ENCODE measurements at places on chromosomes 7 and 10.

- no peak for DNase-seq
These were observed 212.0 kb downstream of the MAGI2 start for GRCh38 chr7:79241288-79242060.

DNA sequence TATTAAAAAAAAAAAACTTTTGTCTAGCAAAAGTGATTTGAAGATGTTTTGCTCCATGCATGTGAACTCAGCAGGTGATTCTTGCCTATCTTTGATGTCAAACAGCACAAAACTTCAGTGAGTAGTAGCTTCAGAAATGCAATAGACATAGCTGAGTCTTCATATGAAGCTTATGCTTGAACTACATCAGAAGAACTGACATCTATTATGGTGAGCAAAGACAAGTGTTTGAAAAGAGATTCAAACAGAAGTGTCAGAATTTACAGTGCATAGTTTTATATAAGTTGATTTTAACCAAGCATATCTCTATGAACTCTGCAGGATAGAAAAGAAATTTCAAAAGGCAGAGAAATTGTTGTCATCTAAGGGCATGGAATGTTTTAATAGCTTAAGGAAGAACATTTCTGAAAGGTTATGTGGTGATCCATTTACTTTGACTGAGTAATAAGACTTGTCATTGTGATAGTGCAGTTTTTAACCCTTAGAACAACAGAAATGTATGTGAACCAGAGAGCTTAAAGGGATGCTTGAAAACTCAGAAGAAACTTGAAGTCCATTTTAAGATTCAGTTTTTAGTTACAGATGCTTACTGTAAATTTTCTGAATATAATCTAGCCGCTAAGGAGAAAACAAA, 351.4 kb downstream of the MDFIC start:
- DNase-seq, result no peak

GRCh38 chr10:30359373-30360206, 10.5 kb upstream of the MTPAP start:
- DNase-seq, result peak; percentile 27

- no peak for DNase-seq
These were observed 3.1 kb downstream of the FZD1 start for GRCh38 chr7:91267171-91267955.

GRCh38 chr7:31101544-31101943, 49.4 kb downstream of the ADCYAP1R1 start:
- no peak for DNase-seq

DNA sequence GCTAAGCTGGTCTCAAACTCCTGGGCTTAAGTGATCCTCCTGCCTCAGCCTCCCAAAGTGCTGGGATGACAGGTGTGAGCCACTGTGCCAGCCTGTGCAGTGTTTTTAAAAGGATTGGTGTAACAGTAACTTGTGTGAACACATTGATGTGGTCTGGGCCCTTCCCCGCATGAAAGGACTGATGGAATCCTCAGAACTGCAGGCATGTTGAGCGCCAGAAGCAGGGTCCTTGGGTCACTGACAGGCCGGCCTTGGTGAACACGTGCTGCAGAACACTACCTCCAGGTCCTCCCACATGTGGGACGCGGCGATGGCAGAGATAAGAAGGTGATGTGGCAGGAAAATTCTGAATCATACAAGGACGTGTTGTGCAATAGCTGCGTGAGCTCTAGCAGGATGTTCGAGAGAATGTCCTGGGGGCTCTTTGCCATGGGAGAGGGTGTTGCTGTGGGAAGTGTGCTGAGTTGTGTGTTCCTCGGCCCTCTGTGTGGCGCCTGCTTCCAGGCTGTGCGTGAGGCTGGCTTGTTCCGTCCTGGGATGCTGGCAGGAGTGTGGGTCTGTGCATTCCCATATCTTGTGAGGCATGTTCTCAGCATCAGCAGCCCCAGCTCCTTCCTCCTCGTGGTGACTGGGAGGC, 68.2 kb downstream of the DNAJB6 start:
- no peak for DNase-seq

DNA sequence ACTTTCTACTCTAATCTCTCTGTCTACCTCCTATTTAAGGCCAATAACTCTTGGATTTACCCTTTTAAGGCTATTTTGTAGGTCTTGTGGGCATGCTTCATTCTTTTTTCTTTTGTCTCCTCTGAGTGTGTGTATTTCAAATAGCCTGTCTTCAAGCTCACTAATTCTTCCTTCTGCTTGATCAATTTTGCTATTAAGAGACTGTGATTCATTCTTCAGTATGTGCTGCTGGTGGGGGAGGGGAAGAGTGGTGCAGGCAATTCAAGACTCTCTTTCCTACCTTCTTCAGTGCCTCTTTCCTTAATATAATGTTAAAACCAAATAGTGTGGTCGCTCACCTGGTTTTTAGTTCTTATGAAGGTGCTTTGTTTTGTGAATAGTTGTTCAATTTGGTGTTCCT, 20.0 kb downstream of the ABCB1 start:
- no peak for DNase-seq

DNA sequence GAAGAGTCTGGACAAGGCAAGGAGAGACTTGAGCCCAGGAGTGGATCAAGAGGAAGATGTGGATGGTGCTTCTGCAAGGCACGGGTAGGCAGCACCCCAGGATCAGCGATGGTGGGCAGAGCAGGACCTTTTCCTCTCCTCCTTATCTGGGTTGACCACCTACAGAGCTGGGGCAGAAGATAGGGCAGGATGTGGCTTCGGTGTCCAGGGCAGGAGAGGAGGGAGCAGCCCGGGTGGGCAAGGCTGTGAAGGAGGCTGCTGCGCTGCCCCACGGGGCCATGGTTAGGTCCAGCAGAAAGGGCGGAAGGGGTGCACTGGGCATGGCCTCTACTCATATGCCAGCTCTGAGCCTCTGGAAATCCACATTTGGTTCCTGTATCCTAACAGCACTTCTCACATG, 20.0 kb upstream of the PARP12 start:
- DNase-seq, result no peak

DNA sequence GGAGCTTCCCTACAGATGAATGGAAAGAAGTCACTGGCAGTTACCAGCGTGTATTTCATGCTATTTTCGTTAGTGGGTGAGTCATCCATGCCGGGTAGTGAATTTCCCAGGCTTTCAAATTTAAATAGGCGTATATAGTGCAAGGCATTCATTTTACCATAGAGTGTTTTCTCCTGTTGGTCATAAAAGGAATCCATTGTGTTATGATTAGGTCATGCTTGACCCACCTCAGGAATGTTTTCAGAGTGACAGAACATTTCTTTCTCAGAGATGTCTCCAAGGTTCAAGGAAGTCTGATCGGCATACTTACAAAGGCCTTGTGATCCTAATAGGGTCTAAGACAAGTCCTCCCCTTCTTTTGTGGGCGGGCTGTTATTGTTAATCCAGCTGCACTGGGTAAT, 110.7 kb downstream of the AKR1D1 start:
- DNase-seq, result no peak

DNA sequence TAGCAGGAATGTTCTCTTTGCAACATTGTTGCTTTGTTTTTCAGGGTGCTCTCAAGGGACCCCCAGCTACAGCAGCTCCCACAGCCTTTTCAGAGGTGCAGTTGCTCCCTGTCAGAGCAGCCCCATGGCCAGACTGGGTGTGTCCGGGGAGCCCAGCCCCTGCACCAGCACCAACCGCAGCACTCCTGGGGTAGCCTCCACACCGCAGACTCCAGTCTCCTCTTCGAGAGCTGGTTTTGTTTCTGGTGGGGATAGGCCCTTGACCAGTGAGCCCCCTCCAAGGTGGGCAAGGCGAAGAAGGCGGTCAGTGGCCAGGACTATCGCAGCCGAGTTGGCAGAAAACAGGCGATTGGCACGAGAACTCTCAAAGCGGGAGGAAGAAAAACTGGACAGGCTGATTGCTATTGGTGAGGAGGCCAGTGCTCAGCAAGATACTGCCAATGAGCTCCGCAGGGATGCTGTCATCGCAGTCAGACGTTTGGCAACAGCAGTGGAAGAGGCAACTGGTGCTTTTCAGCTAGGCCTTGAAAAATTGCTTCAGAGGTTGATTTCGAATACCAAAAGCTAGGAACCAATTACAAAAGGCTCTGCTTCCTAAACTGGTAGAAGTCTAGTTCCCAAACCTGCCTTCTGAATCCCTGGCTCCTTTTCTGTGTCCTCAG, 5.4 kb downstream of the HSPA14 start:
- no peak for DNase-seq

DNA sequence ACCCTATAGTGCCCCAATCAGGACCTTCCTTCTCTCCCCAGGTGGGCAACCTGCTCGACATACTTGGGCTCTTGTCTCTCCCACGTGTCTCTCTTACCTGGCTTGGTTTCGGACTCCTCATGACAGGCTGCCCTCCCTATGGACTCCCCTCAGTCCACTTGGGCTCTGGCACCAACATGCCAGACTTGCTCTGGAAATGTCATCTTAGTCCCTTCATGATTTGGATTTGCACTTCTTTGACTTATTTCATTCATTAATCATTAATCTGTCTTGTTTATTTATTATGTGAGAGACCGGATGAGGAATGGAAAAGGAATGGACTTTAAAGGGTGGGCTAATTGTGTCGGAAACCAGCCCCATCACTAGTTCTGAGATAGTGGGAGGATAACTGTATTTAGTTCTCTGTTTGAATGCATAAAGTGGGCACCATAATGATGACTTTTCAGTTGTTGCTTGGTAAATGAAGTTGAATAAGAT, 108.0 kb downstream of the SND1 start:
- DNase-seq, result no peak

GRCh38 chr7:56007167-56007652, 42.8 kb downstream of the NIPSNAP2 start:
- DNase-seq, result no peak

DNA sequence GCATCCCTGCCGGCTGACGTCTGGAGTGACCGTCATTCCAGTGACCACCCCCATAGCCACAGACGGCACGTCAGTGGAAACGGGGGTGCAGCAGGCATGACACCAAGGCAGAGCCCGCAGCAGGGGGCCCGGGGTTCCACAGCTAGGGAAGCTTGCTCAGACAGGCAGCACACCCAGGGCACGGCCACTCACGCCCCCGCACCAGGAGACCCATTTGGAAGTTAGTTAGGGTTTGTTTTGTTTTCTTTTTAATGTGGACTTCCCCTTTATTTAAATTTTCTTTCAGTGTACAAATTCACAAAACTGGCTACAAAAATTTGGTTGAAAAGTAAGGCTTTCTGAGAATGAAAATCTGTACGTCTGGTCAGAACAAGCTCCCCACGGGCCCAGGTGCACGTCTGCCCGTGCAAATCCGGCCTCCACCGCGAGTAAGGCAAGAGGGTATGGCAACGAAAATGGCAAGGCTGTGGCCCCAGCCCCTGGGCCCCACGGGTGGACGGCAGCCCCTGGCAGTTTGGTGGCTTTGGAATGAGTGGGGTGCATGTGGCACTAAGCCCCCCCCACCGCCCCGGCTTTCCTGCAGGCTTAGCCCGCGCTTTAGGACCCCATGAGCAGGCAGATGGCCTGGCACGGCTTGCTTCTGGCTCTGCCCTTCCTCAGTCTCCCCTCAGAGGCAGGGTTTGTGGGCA, 124.2 kb downstream of the FAM53B start:
- DNase-seq, result no peak

- DNase-seq, result no peak
These were observed 5.3 kb downstream of the LARP4B start for GRCh38 chr10:926075-926698.

Data from T-helper 2 cell (primary cell).